ENCODE measurements at places on chromosomes 7 and 10. TPM values are rescaled to one million over a fixed set of nuclear protein-coding genes. Genes with fewer than 3 reads are reported as not detected.

The FAM25C gene
- total RNA-seq, result not detected

The TFR2 gene
- total RNA-seq, result 0.17 TPM

The SPOCK2 gene
- 0.34 TPM for total RNA-seq

The CCL24 gene
- not detected for total RNA-seq

The KCNH2 gene
- total RNA-seq, result 0.15 TPM

The SDK1 gene
- total RNA-seq, result 4.9 TPM

The GPR158 gene
- total RNA-seq, result not detected

The PDE6C gene
- not detected for total RNA-seq

The AKR1C2 gene
- 3.9 TPM for total RNA-seq

The TEX36 gene
- total RNA-seq, result not detected

The H2BK1 gene
- not detected for total RNA-seq

The SPDYE1 gene
- not detected for total RNA-seq

The NDUFB8 gene
- total RNA-seq, result 263 TPM

The LRGUK gene
- not detected for total RNA-seq

The INSIG1 gene
- 697 TPM for total RNA-seq

The MOGAT3 gene
- total RNA-seq, result not detected

The RSPH10B2 gene
- total RNA-seq, result not detected

The AGMO gene
- total RNA-seq, result not detected

The BHLHA15 gene
- 0.59 TPM for total RNA-seq

The AS3MT gene
- 6.7 TPM for total RNA-seq

The EPO gene
- not detected for total RNA-seq

All from bronchus fibroblast of lung (primary cell).